KBM-7 (cell line): ENCODE measurements at places on chromosomes 12 and 14.
A peak's percentile ranks its signal among the peaks of the same experiment; 100 is the strongest.

GRCh38 chr12:57085999-57086492 lies 2.9 kb upstream of the NAB2 start:
- DNase-seq = peak; percentile 75

GRCh38 chr14:43249591-43249990 lies 1257.5 kb downstream of the FSCB start:
- no peak for DNase-seq

DNA sequence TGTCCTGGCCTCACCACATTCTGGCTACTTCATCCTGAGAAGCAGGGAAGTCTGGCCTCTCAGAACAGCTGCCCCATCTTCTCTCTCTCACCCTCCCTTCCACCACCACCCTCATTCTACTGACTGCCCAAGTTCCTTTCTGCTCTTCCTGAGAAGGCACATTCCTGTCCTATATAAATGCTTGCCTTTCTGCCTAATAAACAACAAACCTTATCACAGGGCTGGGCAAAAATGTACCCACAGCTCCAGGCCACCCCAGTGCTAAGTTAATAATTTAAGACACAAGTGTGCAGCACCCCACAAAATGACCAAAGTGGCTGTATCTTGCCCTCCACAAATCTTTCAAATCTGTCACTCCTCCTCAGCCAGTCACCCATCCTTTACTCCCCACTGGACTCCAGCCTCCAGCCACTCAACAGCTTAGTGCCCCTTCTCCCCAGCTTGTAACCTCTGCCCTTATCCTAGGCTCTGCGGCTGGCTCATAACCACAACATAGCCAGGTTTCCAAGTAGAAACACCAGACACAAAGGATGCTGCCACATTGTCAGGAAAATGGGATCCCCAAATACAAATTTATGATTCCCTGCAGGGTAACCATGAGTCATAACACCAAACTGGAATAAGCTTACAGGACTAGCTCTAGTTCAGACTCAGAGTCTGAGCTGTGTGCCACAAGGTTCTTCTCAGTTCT lies 15.0 kb downstream of the OXA1L start:
- no peak for DNase-seq

DNA sequence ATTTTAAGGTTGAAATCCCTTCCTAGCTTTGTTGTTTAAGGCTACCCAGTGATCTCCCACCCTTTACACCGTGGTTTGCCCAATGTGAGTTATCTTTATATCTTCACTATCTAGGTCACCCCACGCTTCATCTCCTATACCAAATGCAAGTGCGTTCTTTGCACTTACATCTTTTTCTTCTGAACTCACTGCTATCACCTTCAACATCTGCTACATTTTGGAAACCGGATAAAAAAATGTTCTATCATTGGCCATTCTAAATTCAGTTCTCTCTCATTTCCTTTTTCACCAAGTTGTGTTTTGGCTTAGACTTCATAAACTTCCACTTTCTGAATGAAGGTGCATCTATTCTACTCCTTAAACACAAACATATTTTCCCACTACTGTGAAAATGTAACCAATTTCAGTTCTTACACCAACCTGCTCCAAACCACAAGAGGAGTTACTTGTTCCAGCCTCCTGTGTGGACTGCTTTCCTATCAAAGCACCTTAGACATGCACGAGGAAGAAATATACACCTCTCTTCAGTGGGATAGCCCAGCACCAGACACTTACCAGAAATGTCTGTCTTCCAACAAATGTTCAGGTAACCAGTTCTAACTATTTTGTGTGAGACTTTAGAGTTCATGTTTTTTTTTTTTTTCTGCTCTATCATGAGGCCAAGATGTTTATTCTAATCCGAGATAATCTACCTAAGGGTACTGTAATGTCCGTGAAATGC lies 21.9 kb downstream of the CLEC9A start:
- peak; percentile 5 for DNase-seq

GRCh38 chr14:21264025-21264801 lies 5.0 kb downstream of the HNRNPC start:
- no peak for DNase-seq

GRCh38 chr12:132690112-132690511 lies 2.7 kb downstream of the PXMP2 start:
- no peak for DNase-seq

DNA sequence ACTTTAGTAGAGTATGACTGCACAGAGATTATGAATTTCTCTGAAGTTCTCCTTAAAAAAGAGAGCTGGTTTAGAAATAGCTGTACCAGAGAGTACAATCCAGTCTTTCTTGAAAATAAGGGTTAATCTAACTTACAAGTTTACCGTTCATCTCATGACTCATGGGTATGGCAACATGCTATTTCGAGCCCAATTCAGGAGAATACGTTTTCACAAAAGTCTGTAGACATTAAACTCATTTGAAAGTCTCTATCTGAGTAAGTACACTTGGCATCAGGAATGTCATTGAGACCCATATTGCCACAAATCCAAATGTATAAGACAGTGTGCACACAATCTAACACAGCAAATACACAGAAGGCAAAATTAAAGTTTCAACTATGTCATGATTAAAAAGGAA lies 160.5 kb downstream of the PIK3C2G start:
- no peak for DNase-seq

GRCh38 chr12:91355150-91356006 lies 172.8 kb upstream of the DCN start:
- DNase-seq = peak; percentile 67

DNA sequence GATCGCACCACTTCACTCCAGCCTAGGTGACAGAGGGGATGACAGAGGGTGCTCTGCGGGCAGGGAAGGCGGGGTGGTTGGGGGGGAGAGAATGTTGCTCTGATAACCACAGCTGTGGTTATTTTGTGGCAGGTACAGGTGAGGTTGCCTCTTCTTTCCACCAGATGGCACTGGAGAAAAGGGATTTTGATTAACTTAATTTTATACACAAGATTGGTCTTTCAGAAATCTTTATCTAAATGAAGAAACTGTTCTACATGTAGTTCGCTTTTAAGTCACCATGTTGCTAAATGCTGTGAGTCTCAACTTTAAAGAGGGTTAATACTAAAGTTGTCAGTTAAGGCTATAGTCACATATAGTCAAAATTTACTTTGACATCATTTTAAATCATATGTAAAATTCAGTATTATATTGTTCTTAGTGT lies 25.7 kb downstream of the FGF23 start:
- DNase-seq = peak; percentile 54

DNA sequence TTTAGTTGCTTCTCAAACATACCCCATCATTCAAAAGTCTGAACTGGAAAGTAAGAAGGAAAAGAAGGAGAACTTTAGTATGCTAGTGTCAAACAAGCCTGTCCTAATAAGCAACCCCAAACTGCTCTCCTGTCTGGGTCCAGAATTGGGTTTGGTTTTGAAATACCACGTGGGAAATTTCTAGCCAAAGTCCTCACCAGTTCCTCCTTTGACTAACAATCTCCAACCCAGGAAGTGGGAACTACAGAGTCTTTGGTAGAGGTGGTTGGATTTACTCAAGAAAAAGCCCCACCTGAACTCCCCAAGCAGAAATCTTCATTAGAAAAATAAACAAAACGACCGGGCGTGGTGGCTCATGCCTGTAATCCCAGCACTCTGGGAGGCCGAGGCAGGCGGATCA lies 17.4 kb upstream of the EIF4B start:
- DNase-seq = no peak

DNA sequence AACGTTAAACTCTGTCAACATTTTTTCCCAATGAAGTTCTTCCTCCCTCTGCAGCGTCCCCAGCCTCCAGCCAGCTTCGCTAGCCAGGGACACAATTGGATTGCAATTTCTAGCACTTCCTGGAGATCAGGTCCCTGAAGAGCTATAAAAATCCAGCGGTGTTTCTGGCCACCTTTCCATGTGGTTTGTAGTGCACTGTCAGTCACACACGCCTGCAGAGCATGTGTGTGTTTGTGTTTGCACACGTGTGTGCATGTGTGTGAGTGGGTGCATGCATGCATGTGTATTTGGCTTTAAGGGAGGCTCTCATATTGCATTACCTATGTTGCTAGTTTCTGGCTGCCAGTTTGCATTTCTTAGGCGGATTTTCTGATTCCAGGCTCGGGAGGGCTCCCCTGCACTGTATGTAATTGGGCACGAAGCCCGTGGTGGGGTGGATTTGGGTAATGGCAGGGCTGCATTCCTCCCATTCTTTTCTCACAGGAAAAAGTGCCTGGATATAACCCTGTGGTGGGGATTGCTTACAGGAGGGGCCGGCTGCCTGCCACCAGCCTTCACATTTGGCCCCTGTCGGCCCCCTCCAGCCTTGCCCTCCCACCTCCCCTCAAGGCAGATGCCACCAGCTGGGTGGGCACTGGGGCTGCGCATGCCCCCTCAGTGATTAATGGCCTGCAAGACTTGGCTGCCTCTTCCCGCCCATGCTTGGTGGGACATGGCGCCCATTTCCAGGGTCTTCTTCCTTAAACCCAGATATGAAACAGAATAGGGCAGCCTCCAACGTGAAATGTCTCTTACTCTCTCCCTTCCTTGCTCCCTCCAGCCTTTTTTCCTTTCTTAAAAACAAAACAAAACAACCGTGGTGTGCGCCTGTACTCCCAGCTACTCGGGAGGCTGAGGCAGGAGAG lies 74.0 kb downstream of the TSPAN9 start:
- no peak for DNase-seq

DNA sequence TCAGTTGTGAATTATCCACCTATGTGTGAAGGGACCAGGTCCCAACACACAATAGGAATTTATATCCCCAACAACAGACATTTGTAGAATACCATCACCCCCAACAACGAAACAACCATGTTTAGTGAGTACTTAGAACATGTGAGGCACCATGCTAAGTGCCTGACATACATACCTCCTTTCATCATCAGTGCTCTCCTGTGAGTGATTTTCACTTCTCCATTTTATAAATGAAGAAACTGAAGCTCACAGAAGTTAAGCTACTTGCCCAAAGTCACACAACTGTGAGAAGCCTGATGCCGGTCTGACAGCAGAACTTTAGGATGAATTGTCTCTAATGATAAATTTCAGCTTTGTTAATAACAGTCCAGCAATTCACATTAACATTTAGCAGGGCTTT lies 35.4 kb downstream of the SPTB start:
- no peak for DNase-seq

- peak; percentile 67 for DNase-seq
Measured at GRCh38 chr14:103628684-103629502, at the start of gene KLC1. Gene KLC1 (plus strand): TSS chr14:103629211. CDS start chr14:103654565, 25,354 bp downstream.

GRCh38 chr12:112973818-112974231 lies 4.5 kb upstream of the OAS2 start:
- DNase-seq = peak; percentile 43

- DNase-seq = peak; percentile 46
Measured at GRCh38 chr12:104457746-104458693, 1.3 kb downstream of the CHST11 start.

DNA sequence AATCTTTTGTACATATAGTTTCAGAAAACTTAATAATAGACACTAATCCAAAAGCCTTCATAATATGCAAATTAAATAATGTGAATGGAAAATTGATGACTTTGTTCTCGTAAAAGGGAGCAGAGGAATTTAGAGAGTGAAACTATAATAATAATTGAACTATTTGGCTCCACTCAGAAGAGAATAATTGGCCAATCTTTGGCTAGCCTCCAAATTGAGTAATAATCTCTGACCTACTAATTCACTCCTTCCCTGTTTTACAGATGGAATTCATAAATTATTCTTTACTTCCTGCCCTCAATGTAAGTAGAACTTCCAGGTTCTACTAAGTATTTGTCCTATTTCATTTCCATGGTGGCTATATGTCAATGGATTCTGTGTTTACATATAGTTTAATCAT lies 15.8 kb downstream of the TRIM9 start:
- no peak for DNase-seq

DNA sequence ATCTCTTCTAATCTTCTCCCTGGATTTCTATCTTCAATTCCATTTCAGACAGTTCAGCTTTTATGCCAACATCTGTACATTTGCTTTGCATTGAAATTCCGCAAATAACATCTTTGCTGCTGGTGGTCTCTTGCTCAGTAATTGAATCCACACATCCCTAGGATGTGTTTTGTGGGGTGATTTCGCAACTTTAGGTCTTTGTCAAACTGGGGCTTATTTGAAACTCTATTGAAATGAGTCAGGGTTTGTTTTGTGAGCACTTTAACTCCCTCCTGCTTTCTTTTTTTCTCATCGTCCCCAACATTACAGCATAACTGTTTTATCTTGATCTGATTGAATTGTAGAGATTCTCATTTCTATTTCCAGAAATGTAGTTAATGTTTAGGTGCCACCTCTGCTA lies 404.3 kb downstream of the NPAS3 start:
- no peak for DNase-seq

DNA sequence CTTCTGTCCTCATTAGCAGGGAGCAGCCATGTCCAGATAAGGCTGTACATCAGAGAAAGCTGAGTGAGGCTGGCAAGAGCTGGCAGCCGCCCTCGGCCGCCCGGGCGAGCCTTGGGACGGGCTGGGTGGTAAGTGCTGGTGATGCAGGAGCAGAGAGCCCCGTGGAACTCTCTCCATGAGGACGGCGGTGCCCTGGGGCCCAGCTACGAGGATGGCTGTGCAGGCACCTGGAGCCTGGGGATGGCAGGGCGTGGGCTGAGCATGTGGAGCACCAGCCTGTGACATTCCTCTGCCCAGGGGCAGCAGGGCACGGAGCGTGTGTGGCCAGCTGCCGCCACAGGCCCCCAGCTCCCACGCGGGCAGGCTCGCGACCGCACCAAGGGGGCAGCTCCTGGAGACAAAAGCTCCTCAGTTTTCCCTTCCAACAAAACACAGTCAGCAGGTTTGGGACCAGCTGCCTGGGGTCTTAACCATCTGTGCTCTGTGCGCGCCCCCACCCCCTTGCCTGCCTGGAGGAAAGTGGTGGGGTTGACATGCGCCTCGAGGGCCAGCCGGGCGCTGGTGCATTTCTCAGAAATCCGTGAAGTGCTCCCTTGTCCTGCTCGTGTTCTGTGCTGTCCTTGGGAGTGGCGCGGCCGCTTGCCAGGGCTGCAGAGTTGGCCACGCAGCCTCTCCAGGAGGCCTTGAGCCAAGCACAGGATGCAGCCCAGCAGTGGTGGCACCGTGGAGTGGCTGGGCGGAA lies 21.4 kb downstream of the PACS2 start:
- DNase-seq = no peak

- DNase-seq = no peak
Measured at GRCh38 chr14:35268946-35269345, 23.2 kb upstream of the PSMA6 start.

- peak; percentile 76 for DNase-seq
Measured at GRCh38 chr12:42056130-42056529, 88.5 kb downstream of the GXYLT1 start.

DNA sequence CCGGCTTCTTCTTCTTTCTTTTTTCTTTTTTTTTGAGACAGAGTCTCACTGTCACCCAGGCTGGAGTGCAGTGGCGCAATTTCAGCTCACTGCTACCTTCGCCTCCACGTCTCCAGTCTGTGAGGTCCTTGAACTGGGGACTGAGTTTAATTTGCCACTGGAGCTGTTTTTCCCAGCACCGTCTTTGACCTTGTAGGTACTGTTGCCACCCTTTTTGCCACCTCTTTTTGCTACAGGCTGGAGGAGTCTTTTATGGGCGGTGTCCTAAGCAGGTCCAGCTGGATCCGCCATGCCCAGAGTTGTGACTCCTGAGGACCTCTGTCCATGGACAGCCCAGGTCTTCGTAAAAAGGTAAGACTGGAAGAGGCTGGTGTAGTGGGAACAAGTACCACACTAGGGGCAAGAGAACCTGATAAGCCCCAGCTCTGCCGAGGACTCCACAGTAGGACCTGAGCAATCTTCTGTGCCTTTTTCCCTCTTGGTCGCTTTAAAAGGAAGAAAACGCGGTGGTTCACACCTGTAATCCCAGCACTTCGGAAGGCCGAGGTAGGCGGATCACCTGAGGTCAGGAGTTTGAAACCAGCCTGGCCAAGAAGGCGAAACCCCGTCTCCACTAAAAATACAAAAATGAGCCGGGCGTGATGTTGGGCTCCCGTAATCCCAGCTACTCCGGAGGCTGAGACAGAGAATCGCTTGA lies 946 bp downstream of the RNU4-2 start:
- DNase-seq = peak; percentile 47
